ENCODE measurements at places on chromosomes 13 and 19.

- no peak for DNase-seq
Measured at GRCh38 chr19:49588365-49589122, 2.4 kb upstream of the PRR12 start.

- DNase-seq = no peak
Measured at GRCh38 chr13:66328476-66328875, 901.7 kb downstream of the PCDH9 start.

DNA sequence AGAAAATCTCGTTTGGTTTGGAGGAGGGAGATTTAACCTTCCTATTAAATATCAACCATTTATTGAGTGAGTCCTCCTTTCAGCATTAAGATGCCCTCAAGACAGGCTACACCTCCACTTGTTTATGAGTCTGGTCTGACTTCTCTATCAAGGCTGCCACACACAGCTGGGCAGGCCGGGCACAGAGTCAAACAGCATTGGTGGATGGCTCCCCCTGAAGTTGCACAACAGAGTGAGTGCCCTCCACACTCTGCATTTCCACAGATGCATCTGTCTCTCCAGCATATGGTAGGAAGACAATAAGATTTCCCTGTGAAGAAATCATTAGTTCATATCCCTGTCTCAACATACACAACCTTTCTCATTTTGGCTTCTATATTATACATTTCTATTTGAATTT is 31.4 kb downstream of the PHF11 start:
- DNase-seq = no peak

- peak; percentile 79 for DNase-seq
Measured at GRCh38 chr19:13181747-13182388, 31.7 kb downstream of the IER2 start.

DNA sequence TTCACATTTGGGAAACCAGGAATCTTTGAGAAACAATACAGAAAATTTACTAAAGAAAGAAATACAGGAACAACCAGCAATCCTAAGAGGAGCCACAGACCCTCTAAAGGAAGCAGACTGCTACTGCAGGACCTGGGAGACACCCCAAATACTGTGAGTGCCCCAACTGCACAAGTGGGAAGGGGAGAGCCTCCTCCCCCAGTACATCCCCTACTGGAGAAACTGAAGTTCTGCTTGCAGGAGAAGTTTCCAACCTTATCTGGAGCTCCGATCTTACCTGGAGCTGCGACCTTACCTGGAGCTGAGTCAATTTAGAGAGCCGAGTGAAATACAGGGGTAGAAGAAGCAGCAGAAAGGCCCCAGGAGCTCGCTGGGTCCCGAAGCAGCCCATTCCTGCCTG is 236.4 kb upstream of the SPRY2 start:
- DNase-seq = no peak

GRCh38 chr13:28532388-28533124 is 37.6 kb upstream of the FLT1 start:
- DNase-seq = no peak

DNA sequence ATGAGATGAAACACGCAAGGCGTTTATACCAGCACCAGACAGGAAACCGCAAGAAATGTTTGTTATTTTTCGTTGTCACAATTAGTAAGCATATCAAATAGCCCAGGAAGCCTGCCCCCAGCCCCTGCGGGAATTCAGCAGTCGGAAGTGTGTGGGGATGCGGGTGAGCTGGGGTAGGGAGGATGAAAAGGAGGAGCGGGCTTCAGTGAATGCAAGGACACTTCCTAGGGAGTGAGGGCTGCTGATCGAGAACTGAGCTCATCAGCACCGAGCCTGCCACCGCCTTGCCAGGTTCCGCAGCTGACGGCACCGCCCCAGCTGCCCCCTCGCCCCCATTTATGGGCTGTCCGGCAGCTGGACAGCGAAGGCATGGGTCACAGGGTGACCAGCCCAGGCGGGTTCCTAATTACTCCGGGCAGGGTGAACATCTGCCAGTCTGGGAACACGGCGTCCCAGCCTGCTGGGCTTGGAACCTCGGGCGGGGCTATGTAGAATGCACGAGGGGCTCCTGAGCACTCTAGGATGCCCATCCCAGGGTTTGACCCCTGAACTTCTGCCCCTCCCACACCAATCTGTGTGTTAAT is 1.6 kb upstream of the BEST2 start:
- DNase-seq = peak; percentile 69

DNA sequence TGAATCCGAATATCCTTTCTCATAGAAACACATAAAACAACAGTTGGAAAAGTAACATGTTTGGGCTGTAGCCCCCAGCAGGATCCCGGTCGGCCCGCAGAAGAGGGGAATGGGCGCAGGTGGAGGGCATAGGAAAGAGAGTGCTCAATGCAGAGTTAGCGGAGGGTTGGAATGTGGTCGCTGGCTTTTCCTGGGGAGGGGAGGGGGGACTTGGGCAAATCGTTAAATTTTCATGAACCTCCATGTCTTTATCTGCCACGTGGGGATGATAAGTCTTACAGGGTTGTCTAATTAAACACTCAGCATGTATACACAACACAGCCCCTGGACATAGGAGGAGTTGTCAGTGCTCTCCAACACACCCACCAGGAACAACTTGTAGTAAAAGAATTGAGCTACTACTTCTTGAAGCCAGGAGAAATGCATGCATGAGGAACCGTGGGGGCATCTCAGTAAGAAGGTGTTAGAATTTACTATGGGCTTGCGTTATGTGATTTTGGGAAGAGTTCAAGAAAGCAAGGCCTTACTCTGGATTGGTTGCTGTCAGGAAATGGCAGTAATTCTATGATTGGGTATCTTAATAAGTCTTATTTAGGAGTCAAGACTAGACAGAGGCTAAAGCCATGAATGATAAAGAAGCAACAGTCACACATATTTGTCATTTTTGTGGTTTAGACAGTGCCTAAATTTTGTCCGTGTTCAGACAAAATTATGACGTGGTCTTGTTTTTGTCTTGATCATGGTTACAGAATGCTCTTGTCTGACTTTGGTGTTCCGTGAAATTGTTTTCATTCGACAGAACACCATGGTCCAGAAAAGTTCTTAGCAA is 671 bp upstream of the SLC46A3 start:
- no peak for DNase-seq

DNA sequence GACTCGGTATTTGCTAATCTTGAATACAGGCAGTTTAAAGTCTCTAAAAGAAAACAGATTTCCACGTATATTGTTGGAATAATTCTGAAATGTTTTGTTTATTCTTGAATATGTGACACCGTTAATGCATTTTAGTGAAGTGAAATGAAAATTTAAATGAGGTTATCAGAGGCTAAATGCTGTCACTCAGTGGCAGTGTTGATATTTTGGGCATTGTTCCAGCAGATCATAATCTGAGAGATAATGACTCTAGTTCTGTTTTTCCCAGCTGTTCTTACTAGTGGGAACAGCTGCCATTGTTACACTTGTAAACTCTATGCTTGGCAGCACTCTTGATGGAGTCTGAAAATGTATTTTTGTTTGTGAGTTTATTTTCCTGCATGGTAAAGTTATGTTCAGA is 365.6 kb upstream of the SLC10A2 start:
- no peak for DNase-seq

- no peak for DNase-seq
Measured at GRCh38 chr13:28628241-28628640, 30.7 kb upstream of the POMP start.

GRCh38 chr13:59745392-59745788 is 418.3 kb downstream of the DIAPH3 start:
- no peak for DNase-seq

- no peak for DNase-seq
Measured at GRCh38 chr13:46858776-46859175, 38.1 kb downstream of the HTR2A start.

- no peak for DNase-seq
Measured at GRCh38 chr13:74210693-74211393, 76.6 kb upstream of the KLF12 start.

DNA sequence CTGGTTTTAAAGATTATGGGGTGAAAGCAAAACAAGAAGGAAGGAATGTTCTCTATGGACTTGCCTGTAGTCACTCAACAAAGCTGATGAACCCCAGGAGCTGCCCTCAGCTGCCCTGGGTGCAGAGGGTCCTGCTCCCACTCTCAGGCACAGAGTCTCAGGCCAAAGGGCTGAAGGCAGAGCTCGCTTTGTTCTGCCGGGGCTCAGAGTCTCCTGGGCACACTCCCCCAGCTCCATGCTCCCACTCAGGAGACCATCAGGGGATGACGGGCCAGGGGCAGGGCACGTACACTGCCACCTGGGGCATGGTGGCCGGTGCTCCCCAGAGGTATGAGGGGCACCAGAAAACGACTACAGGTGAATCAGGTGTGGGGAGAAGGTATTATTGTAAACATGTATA is 46.8 kb upstream of the SPACA7 start:
- no peak for DNase-seq

DNA sequence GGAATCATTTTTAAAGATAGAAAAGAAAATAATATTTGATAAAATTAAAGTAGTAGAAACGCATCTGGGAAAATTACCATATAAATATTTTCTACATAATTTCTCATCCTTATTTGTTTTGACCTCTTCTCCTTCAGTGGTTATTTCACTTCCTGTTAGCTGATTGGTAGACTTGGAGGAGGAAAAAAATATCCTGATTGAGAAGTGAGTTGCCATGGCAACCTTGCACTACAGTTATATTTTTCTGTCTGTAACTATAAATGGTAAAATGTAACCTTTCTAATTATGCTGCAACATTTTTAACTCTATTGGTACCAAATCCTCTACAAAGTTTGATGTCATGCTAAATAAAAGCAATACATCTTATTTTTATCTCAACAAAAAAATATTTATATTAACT is 45.2 kb downstream of the SCEL start:
- DNase-seq = no peak

DNA sequence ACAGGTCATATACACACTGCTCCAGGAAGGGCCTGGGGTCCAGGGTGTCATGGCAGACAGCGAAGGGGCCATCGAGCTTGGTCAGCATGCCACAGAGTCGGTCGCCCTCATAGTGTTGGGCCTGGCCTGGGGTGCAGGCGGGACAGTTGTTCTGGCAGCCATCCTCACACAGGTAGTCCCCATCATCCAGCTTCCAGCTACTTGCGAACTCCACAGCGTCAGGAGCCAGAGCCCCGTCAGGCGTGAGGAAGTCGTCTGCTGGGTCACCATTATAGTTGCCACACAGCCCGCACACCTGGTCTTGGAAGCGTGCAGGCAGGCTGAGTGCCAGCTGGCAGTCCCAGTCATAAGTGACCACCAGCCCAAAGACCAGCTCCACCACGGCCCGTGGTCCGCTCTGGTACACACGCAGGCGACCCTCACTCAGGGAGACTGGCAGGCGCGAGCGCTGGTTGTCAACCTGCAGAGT is 16.2 kb downstream of the FCGBP start:
- DNase-seq = no peak

DNA sequence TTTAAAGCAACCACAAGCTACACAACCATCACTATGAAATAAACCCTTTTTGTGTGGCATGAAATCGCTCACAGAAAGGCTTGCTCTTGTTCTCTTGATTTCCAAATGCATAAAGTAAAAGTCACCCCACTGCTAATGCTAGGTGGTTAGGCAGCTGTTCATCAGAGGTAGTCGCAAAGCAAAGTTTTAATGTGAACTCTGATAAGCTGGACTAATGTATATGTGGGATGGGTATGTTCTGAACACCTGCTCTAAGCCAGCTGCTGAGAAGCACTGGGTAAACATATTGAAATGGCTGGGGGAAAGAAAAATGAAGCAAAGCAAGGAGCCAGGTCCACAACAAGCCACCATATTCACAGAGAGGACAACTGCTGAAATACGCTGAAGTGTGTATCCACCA is 142.3 kb downstream of the KLF12 start:
- no peak for DNase-seq

- DNase-seq = peak; percentile 94
Measured at GRCh38 chr13:77026255-77026860, 601 bp downstream of the FBXL3 start.

DNA sequence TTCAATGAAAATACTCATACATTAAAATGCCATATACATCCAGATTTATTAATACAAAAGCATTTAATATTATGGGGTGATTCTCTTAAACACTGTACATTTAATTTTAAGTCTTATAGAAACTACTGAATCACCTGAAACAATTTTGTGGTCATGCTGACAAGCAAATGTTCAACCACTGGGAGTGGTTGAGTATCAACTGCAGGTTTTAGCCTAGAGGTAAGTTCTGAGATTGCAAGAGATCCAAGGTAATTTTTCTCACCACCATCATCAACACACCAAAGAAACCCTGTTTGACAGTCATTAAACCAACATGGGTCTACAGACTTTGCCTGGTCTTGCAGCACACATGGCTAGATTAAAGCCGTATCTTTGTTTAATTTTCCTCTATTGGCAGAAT is 196.3 kb downstream of the LHFPL6 start:
- no peak for DNase-seq

DNA sequence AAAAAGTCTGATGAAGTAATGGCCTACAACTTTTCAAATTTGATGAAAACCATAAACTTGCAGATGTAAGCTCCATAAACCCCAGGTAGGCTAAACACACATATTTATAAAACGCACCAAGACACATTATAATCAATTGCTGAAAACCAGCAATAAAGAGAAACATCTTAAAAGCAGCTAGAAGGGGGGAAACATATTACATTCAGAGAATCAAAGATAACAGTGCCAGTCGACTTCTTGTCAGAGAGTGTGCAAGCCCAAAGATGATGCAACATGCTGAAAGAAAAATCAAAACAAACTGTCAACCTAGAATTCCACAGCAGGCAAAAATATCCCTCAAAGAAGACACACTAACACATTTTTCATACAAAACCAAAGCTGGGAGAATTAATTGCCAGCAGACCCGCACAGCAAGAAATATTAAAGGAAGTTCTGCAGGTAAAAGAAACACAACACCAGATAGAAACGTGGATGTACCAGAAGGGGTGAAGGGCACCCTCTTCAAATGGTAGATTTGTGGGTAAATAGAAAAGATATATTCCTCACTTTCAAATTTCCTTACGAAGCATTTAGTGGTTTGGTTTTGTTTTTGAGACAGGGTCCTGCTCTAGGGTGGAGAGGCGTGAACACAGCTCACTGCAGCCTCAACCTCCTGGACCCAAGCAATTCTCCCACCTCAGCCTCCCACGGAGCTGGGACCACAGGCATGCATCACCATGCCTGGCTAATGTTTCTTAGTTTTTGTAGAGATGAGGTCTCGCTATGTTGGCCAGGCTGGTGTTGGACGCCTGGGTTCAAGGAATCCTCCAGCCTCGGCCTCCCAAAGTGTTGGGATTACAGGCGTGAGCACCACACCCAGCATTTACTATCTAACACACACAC is 16.5 kb upstream of the ATP1A3 start:
- DNase-seq = no peak

Measured in transverse colon (tissue), 4 donors.